Activated CD4-positive, alpha-beta T cell treated with anti-CD3 and anti-CD28 coated beads, Interleukin-2, amount 10 ng/mL, durations not matched to agents 24 days and 14 days (primary cell): ENCODE measurements at places on chromosomes 12 and 14. TPM values are rescaled to one million over a fixed set of nuclear protein-coding genes. Genes with fewer than 3 reads are reported as not detected.

The ABCC9 gene
- total RNA-seq = 0.02 TPM in 1 of 2 replicates, not detected in the other

The FGFR1OP2 gene
- 45.7 and 46.7 TPM in 2 replicates for total RNA-seq

DNA sequence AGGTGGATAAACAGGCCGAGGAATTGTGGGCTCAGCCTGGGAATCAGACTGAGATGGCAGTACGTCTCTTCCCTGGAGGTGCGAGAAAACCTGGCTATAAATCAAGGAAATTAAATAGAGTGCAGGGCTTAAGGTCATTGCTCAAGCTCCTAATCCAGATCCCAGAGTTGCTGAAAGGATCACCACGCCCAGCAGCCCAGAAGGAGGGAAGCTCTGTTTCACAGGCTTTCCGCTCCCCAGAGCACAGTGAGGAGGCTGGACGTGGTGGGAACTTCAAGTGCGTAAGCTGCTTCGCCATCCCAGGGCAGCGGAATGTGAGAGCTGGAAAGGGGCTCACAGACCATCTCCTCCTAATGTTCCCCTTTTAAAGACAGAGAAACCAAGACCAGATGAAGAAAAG, 651.6 kb upstream of the TBX3 start:
- no peaks in the 10 kb centered on the region for H3K4me1 ChIP-seq
- H3K27me3 ChIP-seq = no peaks in the 10 kb centered on the region

- H3K36me3 ChIP-seq = no peaks in the 10 kb centered on the region
- H3K4me1 ChIP-seq = no peaks in the 10 kb centered on the region
- no peak overlapping the region for H3K27ac ChIP-seq
- H3K4me3 ChIP-seq = no peak overlapping the region
- H3K27me3 ChIP-seq = no peaks in the 10 kb centered on the region
Observed at GRCh38 chr12:93122569-93123091, 193.5 kb upstream of the EEA1 start.

DNA sequence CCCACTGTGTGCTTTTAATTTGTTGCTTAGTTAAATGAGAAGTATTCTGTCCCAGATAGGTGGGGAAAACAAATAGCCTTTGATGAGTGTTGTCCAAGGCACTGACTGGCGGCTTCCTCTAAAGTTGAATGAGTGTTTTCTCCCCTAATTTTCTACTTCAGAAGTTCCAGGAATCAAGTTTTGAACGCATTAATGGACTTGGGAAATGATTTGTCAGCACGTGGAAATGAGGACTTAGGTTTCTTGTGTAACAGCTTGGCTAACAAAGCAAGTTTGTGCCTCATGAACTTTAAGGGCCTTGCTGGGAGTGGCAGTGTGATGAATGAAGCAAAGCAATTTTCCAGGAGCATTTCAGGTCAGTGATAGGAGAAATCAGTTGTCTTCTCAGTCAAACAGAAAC, 56.9 kb downstream of the LIN52 start:
- H3K4me1 ChIP-seq = peaks cover 7% of the 10 kb centered on the region
- peaks cover 6% of the 10 kb centered on the region for H3K36me3 ChIP-seq
- no peak for DNase-seq
- H3K4me3 ChIP-seq = no peak overlapping the region
- H3K27me3 ChIP-seq = no peaks in the 10 kb centered on the region
